ENCODE measurements at places on chromosomes 6 and 20. TPM values are rescaled to one million over a fixed set of nuclear protein-coding genes. Genes with fewer than 3 reads are reported as not detected.

Gene ABCF1
- polyA plus RNA-seq: 66.8 TPM

Gene PTK6
- 0.30 TPM for polyA plus RNA-seq

Gene OPN5
- polyA plus RNA-seq: 0.91 TPM

Gene RAB44
- 0.06 TPM for polyA plus RNA-seq

Gene MDFI
- 40.6 TPM for polyA plus RNA-seq

Gene STX11
- polyA plus RNA-seq: 0.78 TPM

Gene HCK
- 2.3 TPM for polyA plus RNA-seq

Gene DDX43
- polyA plus RNA-seq: 0.69 TPM

Gene EPHA7
- polyA plus RNA-seq: 38.6 TPM

Gene CLPSL2
- not detected for polyA plus RNA-seq

Gene SLC12A5
- 3.2 TPM for polyA plus RNA-seq

Gene EGFL8
- polyA plus RNA-seq: 12.0 TPM

Measured in left renal cortex interstitium (tissue), 4 donors.